ENCODE measurements at places on chromosomes 7 and 10.

- no peak for DNase-seq
These were observed 68.0 kb upstream of the SAMD8 start for GRCh38 chr10:75043256-75044131.

DNA sequence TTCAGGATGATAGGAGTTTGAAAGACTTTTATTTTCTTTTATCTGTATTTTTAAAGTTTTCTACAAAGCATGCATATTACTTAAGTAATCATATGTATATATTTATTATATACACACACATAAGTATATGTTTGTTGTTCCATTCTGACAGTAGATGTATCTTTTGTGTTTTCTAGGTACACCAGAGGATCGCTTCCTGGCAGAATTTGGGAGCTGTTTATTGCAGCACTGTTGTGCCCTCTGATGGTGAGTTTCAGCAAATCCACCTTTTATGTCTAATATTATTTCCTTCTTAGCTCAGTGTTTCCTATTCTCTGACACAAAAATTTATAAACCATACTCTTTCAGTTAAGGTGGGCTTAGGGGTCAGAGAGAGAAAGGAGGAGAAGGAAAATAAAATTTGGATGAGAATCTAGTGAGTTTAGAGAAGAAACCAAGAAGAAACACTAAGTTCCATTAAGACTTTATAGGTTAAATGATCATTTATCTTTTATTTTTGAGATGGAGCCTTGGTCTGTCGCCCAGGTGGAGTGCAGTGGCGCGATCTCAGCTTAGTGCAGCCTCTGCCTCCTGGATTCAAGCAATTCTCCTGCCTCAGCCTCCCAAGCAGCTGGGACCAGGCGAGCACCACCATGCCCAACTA lies 59.2 kb upstream of the OIT3 start:
- peak; percentile 29 for DNase-seq

- no peak for DNase-seq
These were observed 131.0 kb downstream of the PLXDC2 start for GRCh38 chr10:19947215-19947614.

DNA sequence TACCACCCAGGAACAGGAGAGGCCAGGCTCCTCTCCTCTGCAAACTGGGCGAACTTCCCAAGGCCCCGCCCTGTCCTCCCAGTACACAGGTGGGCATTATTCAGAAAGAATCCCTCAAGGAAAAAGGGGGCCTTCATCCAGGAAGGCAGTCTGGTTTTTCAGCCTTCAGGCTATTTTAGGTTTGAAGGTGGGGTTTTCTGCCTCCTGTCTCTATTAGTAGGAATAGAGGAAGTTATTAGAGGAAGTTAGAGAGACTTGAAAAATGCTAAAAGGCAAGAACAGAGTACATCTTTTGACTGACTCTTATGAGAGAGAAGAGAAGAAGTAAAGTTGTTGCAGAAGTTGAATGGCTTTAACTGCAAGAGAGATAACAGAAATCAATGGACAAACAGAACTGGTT lies 250.9 kb upstream of the SORCS1 start:
- no peak for DNase-seq

- peak; percentile 31 for DNase-seq
These were observed 177.9 kb downstream of the SKAP2 start for GRCh38 chr7:26686448-26686981.

DNA sequence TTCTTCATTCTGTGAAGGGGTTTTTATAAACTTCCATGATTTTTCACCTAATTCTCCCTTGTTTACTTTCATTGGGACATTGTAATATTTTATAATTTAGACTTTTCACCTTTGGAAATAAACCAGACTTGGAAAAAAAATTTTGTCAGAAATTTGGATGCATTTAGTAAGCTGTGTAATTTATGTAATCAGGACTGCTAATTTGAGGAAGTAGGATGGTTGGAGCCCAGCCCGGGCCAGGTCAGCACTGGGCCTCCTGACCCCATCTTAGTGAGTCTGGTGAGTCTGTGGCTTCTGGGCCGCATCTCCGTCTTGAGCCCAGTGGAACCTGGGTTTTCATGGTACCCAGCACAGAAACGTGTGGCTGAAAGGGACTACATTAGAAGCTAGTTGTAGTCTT lies 27.6 kb upstream of the ZNF32 start:
- DNase-seq: no peak

GRCh38 chr10:131184503-131184902 lies 127.0 kb downstream of the TCERG1L start:
- no peak for DNase-seq

GRCh38 chr7:133858311-133858710 lies 268.8 kb upstream of the LRGUK start:
- DNase-seq: no peak

- no peak for DNase-seq
These were observed 2.4 kb upstream of the PKD1L1 start for GRCh38 chr7:47950714-47951113.

DNA sequence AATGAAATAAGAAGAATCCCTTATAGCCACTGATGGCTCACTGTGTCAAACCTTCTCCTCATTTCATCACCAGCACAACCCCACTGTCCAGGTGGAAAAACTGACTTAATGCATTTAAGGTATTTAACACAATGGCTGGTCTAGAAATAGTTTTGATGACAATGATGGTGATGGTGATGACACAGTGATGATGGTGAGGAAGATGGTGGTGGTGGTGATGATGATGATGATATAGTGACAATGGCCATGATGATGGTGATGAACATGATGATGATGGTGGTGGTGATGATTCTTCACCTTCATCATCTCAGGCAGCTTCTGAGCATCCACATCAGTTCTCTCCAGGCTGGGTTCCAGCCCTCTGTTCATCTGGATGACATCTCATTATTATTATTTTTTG lies 186.6 kb downstream of the TCERG1L start:
- no peak for DNase-seq

DNA sequence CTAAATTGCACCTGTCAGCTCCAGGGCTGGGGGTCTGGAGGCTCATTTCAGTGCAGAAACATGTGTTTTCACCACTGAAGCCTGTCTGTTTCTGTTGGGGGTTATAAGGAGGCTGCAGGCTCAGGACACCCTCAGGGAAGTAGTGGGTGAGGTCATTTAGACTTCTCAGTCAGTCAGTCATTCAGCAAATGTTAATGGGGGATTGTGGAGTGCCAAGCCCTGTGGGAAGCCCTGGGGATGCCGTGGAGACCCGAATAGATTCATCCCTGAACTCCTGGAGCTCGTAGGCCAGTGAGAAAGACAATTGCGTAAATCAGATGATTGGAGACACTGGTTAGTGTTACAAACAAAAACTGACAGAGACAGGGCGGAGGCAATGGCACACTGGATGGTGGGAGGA lies 19.2 kb downstream of the LHPP start:
- DNase-seq: no peak

DNA sequence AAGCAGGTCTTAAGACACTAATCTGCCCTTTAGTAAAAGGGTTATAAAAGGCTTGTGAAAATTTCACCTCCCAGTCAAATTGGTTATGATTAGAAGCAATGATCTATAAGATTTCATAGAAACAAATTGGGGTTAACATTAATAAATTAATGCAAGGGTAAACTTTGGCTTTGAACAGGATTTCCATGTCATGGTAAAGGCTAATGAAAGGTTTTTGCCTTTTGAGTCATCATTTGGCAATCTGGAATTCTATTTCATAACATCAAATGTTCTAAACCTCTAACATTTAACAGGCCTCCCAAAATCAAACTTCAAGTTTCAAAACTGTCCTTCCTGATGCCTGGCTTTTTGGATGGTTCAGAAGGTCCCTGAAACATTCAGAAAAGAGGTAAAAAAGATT lies 62.4 kb downstream of the COA1 start:
- no peak for DNase-seq

DNA sequence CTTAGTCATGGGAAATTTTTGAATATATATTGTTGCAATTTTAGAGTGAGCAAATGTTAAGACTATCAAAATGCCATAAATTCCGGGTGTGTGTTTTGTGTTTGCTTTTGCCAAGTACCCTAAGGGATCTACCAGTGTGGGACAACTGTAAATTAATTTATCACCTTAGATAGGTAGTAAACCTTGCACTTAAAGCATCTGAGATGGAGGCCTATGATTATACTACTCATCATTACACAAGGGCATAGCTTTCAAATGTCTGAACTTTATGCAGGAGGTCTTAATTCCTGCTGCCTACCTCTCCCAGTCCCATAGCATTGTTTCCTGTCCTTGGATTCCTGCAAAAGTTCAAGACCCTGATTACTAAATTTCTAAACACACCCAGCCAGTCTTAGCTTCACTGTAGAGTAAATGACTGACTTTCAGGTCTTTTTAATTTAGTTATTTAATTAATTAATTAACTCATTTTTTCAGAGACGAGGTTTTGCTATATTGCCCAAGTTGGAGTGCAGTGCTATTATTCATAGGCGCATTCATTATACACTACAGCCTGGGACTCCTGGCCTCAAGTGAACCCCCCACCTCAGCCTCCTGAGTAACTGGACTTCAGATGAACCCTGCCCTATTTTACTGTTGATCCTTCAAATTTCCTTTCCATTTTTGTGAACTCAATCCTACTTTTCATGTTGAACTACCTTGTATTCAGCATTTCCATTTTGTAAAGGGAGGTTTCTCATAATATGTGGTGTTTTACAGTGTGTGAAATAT lies 47.0 kb downstream of the THSD7A start:
- no peak for DNase-seq

- DNase-seq: no peak
These were observed 17.2 kb upstream of the CALN1 start for GRCh38 chr7:72429316-72429715.

DNA sequence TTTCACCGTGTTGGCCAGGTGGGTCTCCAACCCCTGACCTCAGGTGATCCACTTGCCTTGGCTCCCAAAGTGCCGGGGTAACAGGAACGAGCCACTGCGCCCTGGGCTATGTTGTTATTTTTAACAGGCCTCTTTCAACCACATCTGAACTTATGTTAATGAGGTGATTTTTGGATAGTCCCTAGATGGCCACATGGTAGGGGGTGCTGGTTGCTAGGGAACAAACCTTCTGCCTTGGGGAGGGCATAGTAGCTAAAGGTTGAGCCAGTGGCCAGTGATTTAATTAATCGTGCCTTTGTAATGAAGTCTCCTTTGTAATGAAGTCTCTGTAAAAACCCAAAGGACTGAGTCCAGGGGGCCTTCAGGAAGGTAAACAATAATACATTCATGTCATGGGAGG lies 9.1 kb downstream of the COMTD1 start:
- peak; percentile 17 for DNase-seq

DNA sequence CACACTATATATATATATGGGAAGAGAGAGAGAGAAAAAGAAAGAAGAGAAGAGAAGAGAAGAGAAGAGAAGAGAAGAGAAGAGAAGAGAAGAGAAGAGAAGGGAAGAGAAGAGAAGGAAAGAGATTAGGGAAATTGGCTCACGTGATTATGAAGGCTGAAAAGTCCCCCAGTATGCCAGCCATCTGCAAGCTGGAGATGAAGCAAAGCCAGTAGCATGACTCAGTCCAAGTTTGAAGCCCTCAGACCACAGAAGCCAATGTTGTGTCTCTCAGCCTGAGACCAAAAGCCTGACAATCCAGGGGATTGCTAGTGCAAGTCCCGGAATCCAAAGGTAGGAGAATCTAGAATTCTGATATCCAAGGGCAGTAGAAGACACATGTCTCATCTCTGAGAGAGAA lies 206.3 kb upstream of the PRSS1 start:
- no peak for DNase-seq

DNA sequence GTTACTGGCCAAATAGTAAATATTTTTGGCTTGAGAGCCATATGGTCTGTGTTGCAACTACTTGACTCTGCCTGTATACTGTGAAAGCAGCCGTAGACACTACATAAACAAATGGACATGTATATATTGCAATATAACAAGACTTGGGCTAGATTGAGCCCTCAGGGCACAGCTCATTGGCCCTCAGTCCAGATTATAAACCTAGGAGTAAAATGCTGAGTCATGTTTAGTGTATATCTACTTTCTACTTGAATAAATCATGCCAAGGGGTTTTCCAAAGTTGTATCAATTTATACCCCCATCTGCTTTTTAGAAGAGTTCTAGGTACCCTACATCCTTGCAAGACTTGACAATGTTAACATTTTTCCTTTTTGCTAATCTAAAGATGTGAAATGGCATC lies 27.4 kb upstream of the POU6F2 start:
- no peak for DNase-seq

DNA sequence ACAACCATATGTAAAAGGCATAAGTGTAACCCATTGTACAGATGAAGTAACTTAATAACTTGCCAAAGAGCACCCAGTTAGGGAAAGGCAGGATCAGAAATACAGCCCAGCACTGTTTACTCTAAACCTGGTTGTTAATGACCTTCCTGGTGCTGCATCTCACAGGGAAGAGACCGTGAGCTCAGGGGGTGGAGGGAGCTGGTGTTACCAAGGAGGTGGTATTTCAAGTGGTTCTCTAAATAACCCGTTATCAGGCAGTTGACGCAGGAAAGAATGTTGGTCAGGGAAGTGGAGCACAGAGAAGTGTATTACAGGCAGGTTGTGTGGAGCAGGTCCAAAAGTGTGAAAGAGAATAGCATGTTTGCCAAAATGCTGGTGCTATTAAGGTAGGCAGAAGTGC lies 4.4 kb upstream of the ST7 start:
- DNase-seq: no peak

GRCh38 chr10:37803269-37803668 lies 54.1 kb downstream of the ZNF248 start:
- no peak for DNase-seq

- DNase-seq: no peak
These were observed 7.4 kb upstream of the LRRC18 start for GRCh38 chr10:48946891-48947500.

DNA sequence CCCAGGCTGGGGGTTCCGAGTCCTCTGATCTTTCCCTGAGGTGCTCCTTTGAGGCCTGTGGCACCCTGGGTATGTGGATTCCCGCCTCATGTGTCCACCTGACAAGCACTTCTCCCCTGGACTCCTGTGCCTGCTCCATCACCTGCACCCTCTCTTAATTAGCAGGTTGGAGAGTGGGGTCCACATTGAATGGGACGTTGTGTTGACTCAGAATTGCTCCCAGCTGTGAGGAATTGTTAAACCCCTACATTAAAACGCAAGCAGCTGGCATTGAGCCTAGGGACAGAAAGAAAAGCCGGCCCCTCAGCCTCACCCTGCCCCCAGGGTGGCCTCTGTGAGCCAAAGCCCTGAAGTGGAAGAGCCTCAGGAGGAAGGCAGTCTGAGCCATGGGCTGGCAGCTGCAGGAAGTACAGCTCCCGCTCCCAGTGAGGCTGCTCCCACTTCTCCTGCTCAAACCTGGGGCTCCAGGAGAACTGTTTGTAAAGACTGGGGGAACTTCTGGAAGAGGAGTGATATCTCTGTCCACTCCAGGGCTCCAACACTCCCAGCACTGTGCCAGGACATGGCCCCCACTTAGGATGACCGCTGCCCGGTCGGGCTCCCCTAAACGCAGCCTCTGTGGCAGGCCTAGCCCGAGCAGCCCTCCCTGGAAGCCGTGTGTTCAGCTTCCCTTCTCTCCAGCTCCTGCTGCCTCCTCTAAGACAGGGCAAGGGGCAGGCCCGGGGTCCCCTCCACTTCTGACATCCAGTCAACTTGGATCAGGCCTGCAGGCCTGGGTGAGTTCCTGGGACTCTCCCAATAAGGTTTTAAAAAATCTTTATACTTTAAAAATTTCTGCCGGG lies 1.8 kb upstream of the OPN4 start:
- no peak for DNase-seq

GRCh38 chr7:115332691-115333090 lies 410.8 kb downstream of the MDFIC start:
- DNase-seq: no peak

All from neuronal stem cell (in vitro differentiated cells).